ENCODE measurements at places on chromosomes 5 and 9.
A peak's percentile ranks its signal among the peaks of the same experiment; 100 is the strongest.

DNA sequence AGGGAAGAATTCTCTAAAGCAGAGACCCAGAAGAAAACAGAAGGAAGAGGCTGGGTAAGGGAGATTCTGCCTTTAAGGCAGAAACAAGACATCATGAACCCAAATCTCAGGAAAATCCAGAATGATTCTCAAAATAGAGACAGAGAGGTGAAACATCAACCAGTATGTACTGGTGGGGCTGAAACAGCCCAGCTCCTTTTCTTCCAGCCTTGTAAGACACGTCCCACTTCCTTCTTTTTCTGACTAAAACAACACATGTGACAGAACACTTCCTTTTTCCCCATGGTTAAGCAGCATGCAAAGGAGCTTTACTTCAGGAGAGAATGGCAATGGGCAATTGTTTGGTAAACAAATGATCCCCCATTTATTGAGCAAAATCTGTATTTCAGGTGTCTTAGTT is 230.8 kb upstream of the NR4A3 start:
- DNase-seq = peak; percentile 4

DNA sequence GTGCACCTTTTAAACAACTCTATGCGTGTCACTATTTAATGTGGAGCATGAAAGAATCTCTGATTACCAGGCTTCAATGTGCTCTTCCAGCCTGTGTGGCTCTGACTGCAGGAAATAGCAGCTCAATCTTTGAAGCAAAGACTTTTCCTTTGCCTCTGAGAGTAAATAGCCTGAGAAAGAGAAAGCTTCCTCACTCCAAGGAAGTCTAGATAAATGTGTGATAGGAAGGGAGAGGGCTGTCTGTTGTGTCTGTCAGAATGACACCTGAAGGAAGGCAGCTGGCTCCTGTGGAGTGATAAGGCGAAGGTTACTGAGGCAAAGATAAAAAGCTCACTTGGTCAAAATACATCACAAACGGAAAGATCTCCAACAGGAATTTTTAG is 205.3 kb upstream of the HAPLN1 start:
- DNase-seq = no peak

DNA sequence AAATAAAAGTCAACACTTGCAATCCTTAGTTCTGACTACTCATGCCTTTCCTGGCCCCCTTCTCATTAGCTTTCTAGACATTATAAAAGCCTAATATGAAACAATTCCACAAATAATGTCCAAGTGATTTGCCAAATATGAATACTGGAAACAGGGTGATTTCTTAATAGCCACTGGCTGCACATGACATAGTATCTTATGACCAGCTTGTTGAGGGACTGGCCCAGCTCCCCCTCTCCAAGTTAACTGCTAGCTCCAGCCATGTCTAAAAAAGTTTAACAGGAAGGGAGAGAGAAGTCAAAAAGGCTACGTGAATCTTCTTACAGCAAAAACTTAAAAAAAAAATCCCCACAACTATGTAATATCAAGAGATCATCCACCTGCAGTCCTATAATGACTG is 1.5 kb downstream of the CERT1 start:
- DNase-seq = no peak

GRCh38 chr5:93569300-93570160 is 11.5 kb downstream of the NR2F1-AS1 start:
- no peak for DNase-seq

DNA sequence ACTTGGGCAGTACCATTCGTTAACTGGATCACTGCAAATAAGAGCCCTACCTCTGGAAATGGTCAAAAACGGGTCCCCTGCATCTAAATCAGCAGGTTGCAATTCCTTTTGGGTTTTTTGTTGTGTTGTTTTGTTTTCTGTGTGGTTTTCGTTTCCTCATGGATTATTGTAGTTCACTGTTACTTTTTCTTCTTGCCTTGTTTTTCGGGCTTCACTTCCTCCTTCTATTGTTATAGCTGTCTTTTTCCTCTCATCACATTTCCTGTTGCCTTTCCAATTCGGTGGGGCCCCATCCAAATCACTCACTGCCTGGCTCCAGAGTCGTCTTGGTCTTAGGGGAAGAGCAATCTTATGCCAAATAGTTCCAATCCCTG is 8.7 kb upstream of the SSBP2 start:
- DNase-seq = no peak

DNA sequence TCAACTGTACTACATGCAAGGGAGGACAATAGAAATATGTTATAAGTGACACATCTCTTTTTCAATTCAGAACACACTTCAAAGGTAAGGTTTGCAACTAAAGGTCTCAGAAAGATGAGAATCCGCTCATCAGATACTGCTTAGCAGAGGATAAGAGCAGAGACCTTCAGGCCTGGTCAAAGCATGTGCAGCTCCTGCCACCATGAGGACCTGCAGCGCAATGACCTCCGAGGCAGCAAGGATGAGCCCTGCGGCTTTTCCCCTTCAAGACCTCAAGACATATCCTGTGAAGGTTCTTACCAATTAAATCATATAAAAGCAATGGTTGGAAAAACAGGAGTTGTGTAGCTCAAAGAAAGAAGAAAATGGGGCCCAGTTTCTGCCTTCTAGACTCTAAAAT is 135.8 kb downstream of the TRIM36 start:
- DNase-seq = no peak

- no peak for DNase-seq
Measured at GRCh38 chr5:172544371-172545095, 90.2 kb upstream of the SH3PXD2B start.

DNA sequence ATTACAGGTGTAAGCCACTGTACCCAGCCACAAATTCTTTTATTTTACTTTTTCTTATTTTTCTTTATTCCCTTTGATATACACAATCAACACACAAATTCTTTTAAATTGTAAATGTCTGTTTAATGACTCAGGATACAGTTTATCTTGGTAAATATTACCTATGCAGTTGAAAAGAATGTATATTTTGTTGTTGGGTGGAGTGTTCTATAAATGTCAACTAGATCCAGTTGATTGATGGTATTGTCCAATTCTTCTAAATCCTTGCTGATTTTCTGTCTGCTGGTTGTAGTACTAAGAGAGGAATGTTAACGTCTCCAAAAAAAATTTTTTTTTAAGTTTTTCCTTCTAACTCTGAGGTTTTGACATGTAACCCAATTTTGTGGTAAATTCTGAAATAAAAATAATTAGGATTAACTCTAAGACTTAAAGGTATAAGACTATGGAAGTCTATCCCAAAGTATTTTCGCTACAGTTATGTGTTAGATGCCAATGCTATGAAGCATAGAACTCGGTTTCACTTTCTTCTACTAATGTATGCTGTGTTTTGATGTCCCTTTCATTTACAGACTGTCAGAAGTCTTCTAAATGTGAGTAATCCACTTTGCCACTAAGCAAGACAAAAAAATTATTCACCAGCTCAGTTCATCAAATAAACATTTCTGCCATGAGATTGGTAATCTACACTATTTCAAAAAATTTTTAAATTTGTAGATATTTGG is 720.2 kb upstream of the C9orf72 start:
- no peak for DNase-seq

DNA sequence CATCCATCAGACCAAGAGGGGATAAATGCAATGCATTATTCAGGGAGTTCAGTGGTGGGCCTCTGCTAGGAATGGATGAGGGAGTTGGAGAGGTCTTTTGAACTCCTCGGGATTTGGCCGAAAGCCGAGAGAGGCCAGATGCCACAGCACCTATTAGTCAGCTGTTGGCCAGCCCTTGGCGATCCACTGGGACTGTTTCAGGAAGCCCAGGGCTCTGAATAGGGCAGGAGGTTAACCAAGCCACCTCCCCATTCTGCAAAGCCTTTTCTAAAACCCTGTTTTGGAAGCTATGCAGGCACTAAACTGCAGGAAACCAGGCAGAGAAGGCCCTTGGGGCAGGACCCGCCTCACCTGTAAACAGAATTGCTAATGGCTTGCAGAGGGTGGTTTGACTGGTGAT is 37.8 kb downstream of the ASTN2 start:
- no peak for DNase-seq

DNA sequence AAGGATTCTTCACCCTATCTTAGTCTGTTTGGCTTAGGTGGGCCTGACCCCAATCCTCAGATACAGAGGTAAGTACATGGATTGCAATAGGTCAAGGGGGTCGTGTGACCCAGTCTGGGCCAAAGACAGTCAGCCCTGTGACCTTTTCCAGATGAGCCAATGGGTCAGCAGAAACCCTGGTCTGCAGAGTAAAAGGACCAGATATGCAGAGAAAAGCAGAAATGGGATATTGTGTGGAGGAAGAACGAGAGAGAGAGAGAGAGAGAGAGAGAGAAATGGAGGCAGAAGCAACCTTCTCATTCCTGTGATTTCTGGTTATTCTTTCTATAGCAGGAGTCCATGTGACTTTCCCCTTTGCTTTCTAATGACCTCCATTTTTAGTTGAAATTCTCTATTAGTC is 40.4 kb upstream of the CRB2 start:
- no peak for DNase-seq

DNA sequence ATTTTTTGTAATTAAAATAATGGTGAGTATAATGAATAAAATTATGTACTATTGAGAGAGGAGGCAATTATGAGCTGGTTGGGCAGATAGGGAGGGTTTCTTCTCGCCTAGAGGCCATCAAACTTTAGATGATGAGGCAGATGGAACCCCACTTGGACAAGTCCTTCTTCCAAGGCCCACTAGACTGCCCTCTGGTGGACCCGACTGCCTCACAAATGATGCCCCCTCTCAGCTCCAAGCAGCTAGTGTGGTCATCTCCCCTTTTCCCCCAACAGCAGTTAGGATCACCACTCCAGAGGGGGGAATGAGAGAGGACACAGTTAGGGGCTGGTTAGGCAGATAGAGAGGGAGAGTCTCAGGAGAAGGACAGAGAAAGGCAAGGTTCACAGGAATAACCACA is 348.0 kb upstream of the CDH18 start:
- no peak for DNase-seq

- DNase-seq = no peak
Measured at GRCh38 chr5:180872419-180872818, 11.3 kb upstream of the ZFP62 start.

DNA sequence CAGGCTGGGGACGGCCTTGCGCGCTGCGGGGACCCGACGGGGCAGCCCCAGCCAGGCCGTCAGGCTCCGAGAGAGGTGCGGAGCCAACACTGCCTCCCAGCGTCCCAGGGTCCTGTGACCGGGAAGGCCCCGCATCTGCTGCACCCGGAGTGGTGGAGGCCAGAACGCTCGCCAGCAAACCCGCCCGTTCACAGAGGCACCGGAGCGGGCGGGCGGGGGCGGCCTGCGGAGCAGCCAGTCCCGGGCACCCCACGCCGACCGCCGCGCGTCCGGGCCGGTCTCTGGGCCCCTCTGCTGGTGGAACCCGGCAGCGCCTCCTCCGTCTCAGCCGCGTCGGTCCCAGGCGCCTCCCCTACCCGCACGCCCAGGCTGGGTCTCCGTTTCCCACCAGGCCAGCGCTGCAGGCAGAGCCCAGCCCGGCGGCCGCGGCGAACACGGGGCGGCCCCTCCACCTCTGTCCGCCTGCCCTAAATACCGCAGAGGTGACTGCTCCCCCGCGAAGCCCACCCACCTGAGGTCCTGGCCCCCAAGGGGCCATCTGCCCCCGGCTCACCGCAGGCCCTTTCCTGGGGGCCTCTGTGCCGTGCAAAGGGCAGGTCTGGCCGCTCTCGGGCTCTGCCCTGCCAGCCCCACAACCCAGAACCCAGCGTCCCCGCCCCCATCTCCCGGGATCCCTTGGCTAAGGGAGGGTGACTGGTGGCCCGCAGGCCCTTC is 15.9 kb downstream of the EXD3 start:
- peak; percentile 52 for DNase-seq

DNA sequence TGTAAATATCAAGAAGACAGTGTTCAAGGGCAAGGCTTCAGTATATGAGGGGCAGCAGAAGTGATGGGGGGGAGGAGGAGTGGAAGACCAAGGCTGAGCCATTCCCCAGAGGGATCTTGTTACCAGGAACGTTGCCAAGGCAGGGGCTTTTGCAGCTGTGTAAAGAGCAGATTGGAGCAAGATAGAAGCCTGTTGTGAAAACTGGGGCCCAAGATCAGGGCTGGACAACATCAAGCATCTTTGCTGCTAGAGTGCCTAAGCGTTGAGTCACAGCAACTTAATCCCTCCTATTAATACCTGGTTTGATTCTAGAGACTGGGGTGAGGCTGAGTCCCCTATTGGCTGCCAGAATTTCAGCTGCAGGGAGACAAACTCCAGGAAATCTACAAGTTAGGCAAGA is 18.4 kb upstream of the ERCC6L2 start:
- DNase-seq = no peak

DNA sequence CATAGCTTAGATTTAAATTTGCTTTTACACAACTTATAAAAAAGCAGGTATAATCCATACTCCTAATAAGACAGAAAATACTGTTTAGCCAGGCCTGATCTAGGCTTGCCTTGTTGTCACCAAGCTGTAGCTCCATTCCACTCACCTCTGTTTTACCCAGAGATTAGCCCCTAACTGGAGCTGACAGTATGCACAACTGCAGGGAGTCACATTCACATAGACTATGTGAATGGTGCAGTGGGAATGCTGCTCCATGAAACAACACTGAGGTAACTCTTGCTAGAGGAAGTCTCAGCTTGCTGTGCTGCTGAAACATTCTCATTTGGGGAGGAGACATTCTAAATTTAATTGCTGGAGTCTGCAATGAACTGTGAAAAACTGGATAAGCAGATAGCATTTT is 209.1 kb downstream of the TMEM232 start:
- DNase-seq = no peak

GRCh38 chr9:102072059-102072764 is 333.8 kb upstream of the GRIN3A start:
- no peak for DNase-seq

- no peak for DNase-seq
Measured at GRCh38 chr9:82597241-82598203, 465.4 kb downstream of the RASEF start.

DNA sequence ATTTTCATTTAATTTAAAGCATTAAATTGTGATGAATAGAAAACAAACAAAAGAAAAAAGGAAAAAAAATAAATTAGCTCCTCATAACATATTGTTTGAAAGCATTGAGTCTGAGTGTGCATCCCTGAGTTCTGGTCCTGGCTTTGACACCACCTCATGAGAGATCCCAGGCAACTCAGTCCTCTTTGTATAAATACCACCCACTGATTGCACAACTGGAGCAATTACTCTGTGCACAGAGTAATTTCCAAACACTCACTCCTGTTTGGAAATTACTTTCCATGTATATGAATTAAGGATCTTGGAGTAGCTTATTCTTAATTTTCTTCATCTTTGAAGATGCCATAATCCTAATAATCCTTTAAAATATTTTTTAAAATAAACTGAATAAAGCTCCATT is 59.4 kb upstream of the C5orf46 start:
- no peak for DNase-seq

DNA sequence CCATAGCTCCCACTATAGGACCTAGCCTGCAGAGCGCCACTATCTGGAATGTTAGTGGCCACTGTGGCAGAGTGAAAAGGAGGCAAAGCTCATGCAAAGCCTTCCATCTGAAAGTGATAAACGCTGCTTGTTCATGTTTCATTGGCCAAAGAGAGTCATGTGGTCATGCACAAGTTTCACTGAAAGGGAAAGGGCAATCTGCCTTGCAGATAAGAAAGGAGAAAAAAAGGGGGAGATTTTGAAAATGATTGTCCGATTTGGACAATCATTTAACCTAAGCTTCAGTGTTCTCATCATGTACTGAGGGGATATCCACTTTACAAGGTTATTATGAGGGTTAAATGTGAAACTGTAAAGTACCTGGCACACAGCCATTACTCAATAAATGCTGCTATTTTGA is 9.0 kb upstream of the MOB3B start:
- DNase-seq = no peak

- no peak for DNase-seq
Measured at GRCh38 chr9:132218208-132218607, 56.4 kb downstream of the NTNG2 start.

GRCh38 chr9:4812858-4813257 is 20.1 kb downstream of the RCL1 start:
- DNase-seq = no peak

GRCh38 chr5:14901462-14902051 is 30.0 kb upstream of the ANKH start:
- DNase-seq = no peak
